ENCODE measurements at places on chromosomes 13 and 19.

DNA sequence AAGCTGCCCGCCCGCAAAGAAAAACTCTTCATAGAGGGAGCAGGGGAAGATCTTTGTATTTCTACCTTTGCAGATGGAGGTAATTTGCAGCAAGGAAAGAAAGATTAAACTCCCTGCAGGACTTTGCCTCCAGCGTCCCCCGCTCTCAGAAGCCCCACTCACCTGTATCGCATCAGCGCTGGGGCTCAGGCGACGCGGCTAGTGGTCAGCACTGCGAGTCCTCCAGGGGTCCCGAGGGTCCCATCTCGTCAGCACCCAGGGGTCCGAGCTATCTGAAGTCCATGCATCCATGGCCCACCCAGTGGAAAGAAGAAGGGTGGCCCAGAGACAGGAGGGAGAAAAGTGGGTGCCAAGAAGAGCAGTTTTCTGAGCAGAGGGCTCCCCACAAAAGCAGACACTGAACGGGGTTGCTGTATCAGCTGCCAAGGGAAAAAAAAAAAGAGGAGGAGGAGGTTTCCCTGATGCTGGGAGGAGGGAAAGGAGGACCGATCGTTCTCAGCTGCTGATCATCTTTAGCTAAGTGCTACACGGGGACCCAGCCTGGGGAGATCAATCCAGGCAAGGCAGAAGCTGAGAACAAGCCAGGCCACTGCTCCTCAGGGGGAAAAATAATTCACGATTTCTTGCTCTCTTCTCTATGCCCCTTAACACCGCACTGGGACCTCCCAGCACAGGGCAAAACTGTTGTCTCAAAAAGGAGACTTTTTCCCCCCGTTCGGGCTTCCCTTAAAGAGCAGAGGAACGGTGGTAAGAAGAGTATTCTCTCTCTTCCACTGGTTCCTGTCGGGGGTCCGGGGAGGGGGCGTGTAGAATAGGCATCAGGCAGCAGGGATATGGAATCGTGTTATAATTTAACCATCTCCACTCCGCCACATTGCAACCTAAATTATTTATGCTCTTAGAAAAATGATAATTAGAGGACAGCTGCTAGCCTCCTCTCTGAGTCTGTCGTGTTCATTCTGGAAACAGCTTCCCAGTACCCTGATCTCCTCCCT is 117.7 kb upstream of the CACNA1A start:
- peak; percentile 73 for DNase-seq

DNA sequence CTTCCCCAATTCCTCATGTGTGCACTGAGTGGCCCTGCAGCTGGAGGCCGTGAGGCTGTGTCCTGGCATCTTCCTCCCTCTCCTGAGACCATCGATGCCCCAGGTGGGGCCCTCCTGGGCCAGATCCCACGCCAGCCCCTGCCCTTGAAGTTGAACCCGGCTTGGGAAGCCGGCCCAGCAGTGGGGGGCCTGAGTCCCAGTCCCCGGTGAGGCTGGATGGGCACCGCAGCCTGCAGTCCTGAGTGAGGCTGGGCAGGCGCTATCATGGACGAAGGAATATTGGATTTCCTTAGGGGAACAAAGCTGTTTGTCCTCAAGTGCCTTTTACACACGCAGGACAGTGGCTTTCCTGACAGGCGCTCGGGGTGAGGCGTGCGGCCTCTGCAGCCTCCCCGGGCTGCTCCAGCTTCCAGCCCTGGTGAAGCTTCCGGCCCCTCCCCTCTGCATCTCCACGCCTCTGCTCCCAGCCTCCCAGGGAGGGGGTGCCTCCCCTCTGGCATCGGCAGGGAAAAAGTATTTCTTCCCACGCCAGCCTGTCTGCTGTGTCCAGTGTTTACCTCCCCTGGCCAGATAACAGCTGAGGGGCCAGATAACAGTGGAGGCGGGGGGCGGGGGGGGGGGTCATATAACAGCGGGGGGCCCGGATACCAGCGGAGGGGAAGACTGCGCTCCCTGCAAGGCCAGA is 159.5 kb downstream of the KDM4B start:
- DNase-seq, result no peak

DNA sequence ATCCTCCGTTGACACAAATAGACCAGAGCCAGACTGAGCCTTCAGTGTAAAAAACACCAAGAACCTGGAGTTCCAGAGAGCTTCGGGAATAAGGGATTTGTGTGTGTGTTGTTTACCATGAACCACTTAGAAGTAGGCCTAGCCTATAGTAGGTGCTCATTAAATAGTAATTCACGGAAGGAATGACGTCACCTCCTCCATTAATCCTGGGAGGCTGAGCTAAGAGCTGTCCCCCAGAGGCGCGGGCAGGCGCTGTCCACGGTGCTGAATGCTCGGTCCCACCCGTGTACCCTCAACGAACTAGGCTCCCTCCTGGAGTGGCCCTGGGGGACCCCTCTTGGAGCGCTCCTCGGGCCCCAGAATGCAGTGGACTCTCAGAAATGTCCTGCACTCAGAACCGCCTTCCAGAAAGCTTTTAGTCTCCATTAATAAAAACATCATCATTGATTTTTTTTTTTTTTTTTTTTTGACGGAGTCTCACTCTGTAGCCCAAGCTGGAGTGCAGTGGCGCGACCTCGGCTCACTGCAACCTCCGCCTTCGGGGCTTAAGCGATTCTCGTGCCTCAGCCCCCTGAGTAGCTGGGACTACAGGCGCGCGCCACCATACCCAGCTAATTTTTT is 6.5 kb downstream of the UNC13A start:
- DNase-seq, result no peak

GRCh38 chr19:33481863-33482262 is 39.7 kb downstream of the PEPD start:
- DNase-seq, result no peak

GRCh38 chr13:36297366-36298338 is at the start of gene CCDC169:
CCDC169 (minus strand) TSS chr13:36297814; CDS start chr13:36297719, 95 bp downstream.
- no peak for DNase-seq

- no peak for DNase-seq
Measured at GRCh38 chr13:24745861-24746617, 17.9 kb upstream of the RNF17 start.

DNA sequence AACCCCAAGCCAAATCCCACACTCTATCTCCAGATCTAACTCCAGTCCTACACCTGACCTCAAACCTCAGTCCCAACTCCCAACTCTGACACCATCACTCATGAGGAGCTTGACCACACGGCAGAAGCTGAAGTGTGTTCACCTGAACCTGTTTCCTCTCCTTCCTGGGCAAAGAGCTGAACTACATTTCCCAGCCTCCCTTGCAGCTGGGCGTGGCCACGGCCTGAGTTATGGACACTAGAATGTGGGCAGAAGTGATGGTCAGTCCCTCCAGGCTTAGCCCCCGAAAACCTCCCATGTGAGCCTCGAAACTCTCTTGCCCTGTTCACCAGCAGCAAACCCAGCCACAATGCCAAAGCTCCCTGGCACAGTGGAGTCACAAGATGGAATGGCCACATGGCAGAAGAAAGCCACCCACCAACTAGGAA is 19.5 kb upstream of the MEIS3 start:
- DNase-seq, result no peak

DNA sequence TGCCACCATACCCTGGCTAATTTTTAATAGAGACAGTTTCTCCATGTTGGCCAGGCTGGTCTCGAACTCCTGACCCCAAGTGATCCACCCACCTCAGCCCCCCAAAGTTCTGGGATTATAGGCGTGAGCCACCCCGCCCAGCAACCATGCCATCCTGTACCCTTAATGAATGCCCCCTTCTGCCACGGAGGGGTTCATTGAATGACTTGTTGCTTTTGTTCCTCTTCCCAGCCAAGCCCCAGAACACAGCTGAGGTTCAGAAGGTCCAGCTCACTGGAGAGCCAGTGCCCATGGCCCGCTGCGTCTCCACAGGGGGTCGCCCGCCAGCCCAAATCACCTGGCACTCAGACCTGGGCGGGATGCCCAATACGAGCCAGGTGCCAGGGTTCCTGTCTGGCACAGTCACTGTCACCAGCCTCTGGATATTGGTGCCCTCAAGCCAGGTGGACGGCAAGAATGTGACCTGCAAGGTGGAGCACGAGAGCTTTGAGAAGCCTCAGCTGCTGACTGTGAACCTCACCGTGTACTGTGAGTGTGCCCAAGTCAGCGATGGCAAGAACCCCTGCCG is 6.0 kb downstream of the PVR start:
- DNase-seq, result no peak

GRCh38 chr13:42101821-42102585 is 53.6 kb downstream of the DGKH start:
- DNase-seq, result peak; percentile 43

GRCh38 chr13:75285310-75285709 is 196.7 kb downstream of the TBC1D4 start:
- DNase-seq, result no peak

- no peak for DNase-seq
Measured at GRCh38 chr19:18128044-18128443, 24.9 kb upstream of the PIK3R2 start.

DNA sequence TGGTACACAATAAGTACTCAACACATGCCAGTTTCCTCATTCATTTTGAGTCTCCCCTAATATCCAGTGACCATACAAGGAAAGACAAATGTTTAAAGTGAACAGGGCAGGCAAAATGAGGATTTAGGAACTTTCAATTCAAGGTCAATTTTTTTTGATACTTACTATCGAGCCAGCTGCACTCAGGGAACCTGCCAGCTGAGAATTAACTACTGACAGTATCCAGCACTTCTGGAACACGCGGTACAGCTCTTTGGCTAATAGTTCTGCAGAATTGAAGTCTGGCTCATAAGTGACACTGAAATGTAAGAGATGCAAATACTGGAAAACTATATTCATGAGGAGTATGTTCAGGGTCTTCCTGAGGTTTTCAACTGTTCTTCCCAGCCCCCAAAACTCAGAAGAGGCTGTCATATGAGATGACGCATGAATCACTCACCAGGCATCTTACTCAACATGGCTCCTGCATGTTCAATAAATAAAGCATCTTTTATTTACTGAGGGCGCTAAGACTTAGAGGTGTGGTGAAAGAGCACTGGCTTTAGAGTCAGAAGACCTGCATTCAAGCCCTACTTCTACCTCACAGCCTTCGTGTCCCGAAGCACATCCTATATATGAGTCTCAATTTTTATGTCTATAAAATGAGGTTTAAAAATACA is 25.6 kb downstream of the RUBCNL start:
- DNase-seq, result no peak

- no peak for DNase-seq
Measured at GRCh38 chr19:1082928-1083816, 12.0 kb downstream of the POLR2E start.

DNA sequence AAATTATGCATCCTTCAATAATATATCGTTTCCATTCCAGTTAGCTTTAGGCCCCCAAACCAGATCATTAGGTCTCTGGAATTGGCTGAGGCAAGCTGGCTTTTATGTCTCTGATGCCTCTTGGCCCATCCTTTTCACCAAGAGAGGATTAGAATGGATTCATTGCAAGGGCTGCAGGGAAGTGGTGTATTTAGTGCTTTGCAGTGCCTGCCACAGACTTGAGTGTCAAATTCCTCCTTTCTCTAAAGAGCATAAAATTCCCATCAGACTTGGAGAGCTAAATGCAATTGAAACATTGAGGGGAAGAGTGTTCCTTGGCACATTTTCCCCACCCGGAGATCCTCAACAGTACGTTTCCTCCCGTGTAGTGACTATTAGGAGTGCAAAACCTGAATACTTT is 302.6 kb downstream of the ATP8A2 start:
- DNase-seq, result peak; percentile 50

DNA sequence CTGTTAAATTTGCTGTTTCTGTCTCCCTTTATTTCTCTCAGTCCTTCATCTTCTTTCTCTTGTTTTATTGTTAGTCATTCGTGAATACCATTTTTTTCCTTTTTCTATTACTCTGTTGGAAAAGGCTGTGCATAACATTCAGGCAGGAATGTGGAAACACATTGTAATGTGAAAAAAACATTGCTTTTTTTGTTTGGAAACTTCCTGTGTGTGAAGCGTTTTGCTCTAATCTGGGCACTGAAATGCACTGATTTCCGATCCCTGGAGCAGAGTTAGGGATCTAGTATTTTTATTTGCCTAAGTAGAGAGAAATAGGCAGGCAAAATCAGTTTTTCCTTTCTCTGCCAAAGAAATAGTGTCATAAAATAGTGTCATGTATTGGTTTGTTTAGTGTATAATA is 155.5 kb downstream of the PCCA start:
- DNase-seq, result no peak

DNA sequence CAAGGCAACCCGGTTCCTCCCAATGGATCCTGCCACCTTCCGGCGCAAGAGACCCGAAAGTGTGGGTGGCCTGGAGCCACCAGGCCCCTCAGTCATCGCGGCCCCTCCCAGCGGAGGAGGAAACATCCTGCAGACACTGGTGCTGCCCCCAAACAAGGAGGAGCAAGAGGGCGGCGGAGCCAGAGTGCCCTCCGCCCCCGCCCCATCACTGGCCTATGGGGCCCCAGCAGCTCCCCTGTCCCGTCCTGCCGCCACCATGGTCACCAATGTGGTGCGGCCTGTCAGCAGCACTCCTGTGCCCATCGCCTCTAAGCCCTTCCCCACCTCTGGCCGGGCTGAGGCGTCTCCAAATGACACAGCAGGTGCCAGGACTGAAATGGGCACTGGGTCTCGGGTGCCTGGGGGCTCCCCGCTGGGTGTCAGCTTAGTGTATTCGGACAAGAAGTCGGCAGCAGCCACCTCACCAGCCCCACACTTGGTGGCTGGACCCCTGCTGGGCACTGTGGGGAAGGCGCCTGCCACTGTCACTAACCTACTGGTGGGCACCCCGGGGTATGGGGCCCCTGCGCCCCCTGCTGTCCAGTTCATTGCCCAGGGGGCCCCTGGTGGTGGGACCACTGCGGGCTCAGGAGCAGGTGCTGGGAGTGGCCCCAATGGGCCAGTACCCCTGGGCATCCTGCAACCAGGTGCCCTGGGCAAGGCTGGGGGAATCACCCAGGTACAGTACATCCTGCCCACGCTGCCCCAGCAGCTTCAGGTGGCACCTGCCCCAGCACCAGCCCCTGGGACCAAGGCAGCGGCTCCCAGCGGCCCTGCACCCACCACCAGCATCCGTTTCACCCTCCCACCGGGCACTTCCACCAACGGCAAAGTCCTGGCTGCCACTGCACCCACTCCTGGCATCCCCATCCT is 11.2 kb upstream of the PRR19 start:
- DNase-seq, result no peak

DNA sequence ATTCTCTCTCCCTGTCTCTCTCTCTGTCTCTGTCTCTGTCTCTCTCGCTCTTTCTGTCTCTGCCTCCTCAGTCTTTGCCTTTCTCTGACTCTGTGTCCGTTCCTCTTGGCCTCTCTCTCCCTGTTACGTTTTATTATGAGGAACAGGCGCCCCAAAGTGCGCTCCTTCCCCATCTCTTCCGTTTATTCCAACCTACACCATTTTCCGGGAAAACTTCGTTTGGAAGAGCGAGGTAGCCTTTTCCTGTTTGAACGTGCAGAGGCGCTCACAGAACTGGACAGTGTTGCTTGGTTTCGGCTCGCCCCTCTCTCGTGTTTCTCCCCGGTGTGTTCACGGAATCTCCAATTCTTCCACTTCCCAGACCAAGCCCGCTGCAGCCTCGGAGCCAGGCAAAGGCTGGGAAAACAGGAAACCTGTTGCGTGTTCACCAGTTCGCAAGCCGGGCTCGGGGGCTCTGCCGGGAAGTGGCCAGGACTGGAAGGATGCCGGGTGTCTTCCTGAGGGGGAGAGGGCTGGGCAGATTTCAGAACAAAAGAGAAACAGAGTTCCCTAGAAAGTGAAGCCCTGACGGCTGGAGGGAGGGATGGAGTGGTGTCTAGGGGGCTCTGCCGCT is 605 bp downstream of the TMEM255B start:
- peak; percentile 48 for DNase-seq
